GM12865 (cell line): ENCODE measurements at places on chromosomes 16 and 17.

DNA sequence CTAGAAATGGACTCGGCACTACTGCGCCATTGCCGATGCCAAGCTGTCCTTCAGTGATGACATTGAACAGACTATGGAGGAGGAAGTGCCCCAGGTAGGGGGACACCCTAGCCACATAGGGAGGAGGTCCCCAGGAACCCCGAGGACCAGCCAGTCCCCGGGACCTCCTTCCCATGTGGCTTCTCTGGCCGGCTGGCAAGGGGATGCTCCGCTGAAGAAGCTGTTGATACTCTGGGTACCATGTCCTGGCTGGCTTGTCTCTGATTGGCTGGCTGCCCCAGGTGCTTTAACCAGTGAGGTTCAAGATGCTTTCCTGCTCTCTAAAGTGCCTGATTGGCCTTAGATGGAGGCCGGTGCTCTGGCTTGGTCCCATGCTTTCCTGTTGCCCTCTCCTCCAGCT, 103.6 kb downstream of the SDR42E1 start:
- DNase-seq: no peak

- DNase-seq: no peak
These were observed 15.4 kb downstream of the SMARCE1 start for GRCh38 chr17:40632216-40632615.

DNA sequence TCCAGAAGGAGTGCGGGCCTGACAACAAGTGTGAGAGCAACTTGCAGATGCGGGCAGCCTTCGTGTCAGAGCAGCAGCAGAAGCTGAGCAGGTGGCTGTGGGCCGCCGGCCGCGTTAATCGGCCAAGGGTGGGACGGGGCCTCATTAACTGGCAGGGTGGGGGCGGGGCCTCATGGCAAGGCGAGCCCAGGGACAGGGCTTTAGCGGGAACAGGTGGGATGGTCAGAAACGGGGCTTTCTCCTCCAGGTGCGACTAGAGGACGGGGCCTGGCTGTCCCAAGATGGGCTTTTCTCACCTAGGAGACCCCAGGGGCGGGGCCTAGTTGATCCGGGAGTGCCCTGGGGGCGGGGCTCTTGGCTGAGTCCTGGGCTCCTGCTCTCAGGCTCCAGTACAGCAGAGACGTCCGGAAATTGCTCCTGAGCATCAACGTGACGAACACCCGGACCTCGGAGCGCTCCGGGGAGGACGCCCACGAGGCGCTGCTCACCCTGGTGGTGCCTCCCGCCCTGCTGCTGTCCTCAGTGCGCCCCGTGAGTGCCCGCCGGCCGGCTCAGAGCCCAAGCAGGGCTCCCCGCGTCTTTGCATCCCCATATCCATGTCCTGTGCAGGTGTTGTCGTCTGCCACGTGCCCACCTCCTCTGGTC, 18.4 kb upstream of the PDK2 start:
- no peak for DNase-seq

DNA sequence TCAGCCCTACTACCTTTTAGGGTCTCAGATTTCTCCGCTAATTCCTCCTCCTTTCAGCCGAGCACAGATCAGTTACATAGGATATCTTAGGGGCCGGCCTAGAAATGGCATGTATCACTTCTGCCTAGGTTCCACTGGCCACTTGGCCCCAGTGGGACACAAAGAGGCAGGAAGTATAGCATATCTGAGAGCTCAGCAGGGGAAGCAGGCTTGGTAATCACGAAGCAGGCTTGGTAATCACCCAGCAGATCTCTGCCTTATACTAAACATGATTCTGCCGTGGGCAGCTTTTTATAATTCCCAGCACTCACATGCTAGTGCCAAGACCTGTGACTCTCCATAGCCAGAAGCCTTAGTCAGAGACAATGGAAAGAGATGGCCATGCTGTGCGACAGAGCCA, 59.6 kb upstream of the CACNG5 start:
- no peak for DNase-seq

GRCh38 chr17:34620458-34620857, 41.1 kb downstream of the TMEM132E start:
- DNase-seq: no peak
